ENCODE measurements at places on chromosomes 12 and 14.
A peak's percentile ranks its signal among the peaks of the same experiment; 100 is the strongest.

DNA sequence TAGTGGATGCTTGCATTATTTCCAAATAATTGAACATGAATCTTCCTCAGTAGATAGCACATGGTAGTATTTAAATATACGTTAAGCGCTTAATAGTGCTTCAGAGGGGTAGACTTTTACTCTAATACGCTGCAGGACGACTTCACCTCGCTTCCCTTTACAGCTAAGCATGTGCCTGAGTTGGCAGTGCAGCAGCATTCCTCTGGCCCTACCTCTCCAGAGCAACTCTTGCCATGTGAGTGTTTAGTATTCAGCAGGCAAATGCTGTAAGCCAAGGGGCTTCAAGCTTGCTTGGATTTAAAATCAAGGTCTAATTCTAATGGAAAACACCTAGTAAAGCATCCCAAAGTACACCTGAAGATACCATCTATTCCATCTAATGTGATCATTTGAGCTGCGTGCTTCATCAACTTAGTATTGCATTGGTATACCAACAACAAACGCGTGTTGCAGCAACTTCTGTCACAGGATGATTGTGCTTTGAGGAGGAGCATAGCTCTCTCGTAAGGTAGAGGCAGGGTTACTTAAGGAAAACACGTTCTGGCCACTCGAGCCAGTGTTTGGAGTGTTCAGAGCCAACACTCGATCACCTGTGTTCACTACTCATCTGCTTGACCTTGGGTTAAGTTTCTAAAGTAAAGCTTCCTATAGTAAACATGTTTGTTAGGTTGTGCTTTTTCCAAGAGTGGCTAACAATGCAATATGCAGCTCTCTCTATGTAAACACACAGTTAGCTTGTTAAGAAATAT, 60.6 kb downstream of the PIWIL1 start:
- no peak for DNase-seq

DNA sequence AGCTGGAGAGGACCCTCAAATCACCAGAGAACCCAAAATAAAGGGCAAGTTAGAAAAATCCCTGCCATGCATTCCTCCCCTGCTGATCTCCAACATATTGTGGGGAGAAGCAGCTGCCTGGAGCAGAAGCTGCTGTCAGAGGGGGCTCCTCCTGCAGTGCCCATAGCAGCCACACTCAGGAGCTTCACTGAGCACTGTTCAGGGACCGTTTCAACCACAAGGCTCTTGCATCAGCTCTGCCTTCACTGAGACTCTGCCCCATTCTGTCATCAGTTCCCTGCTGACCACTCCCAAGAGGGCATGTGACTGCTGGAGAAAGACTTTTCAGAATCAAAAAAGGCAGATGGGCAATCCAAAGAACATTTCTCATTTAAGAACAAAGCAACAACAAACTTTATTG, 392.7 kb downstream of the GALC start:
- no peak for DNase-seq

GRCh38 chr14:50452979-50453705, 56.5 kb upstream of the CDKL1 start:
- peak; percentile 53 for DNase-seq

DNA sequence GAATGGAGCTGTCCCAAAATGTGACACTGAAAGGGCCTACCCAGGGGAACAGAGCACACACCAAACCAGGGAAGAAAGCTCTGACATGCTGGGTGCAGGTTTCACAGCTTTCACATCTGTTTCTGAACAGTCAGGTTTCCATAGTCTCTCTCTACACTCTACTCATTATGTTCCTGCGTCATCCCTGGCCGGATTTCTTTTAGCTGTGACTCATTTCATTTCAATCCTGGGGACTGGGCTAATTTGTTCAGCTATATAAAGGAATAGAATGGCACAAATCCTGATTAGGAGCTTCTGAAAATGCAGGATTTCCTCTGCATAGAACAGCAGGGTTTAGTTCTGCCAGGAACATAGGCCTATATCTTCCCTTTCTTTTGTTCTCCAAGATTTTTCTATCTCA, 649.8 kb downstream of the RPS29 start:
- DNase-seq: no peak

DNA sequence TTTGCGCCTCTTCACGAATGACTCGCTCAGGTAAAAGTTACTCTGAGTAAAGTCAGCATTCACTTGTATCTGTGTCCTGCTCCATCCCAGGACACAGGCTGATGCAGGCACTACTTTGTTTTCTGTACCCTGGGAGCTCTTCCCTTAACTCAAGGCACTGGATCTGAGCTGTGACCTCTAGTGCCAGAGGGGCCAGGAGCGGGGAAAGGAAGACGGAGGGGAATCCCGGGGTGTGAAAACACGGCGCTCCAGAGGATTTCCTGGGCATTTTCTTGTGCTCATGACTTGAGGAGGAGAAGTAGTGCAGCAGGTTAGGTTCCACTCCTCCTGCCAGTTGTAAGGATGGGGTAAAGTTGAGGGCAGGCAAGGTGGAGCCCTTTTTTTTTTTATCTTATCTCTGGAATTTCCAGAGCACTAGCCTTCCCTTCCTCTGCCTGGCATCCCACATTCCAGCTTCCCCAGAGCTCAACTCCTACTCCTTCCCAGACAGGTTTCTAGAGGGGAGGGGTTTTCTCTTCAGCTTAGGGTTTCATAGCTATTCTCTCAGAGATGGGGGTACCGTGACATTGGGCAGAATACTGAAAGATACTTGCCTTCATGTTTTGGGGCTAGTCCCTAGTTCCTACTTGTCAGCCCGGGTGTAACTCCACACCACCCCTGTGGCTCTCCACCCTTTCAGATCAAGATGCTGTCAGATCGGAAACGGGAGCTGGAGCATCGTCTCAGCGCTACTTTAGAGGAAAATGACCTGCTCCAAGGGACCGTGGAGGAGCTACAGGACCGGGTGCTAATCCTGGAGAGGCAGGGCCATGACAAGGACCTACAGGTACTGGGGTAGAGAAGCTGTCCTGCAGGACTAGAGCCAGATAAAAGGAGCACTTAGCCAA, 52.3 kb downstream of the RAB35 start:
- DNase-seq: no peak
